AG04449 (cell line): ENCODE measurements at places on chromosomes 4 and X.

DNA sequence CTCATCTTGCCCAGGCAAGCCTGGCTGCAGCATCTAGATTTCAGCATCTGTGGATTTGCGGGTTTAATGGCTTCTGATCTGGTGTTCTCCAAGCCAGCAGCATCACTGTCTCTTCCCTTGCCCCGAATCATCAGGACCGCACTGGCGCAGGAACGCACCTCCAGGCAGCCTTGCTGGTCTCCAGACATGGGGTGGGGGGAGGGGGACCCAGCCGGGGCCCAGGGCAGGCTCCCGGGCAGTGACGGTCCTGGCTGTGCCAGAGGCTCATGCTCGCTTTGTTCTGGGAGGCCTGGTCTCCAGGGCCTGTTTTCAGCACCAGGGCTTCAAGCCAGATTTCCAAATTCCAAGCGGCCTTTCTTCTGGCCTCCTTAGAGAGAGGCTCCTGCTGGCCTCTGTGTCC, 4.9 kb downstream of the CFAP99 start:
- DNase-seq: no peak

GRCh38 chr4:102620697-102621497, 119.7 kb downstream of the NFKB1 start:
- DNase-seq: peak; percentile 66

- no peak for DNase-seq
Observed at GRCh38 chrX:1190596-1191145, 21.8 kb downstream of the CRLF2 start.

GRCh38 chr4:31040106-31040505, 319.9 kb downstream of the PCDH7 start:
- DNase-seq: no peak

DNA sequence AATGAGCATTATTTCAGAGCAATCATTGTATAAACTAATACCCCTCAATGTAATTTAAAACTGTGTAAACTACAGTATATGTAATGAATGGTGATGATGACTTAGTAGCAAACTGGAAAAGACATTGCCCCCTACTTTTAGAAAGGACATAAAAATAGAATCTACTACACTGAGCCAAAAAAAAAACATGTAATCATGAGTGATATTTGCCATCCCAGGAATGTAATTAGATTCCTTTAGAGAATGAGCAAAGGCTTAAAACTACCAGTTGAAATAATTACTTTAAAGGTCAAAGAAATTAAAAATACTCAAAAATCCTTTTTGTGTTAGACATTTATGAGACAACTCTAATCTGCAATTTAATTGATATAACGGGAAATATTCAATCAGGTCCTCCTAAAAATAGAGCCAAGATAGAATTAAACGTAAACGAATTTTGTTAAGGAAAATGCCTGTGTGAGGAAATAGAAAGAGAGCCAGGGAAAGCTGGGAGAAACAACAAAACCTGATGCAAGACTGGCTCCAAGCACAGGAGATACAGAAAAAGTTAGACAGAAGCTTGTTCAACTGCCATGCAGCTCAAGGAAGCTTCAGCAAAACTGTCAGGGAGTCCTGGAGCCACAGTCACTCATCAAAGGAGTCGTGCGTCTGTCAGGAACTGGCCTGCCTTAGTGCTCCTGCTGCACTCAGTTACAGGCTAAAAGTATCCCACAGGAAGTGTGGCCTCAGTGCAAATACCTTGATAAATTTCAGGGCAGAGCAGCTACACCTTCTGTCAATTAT, 655.7 kb upstream of the INTU start:
- DNase-seq: no peak
